Skeletal muscle cell (primary cell): ENCODE measurements at places on chromosomes 3 and 15.

GRCh38 chr15:70435872-70436271, 327.5 kb downstream of the UACA start:
- DNase-seq: no peak

DNA sequence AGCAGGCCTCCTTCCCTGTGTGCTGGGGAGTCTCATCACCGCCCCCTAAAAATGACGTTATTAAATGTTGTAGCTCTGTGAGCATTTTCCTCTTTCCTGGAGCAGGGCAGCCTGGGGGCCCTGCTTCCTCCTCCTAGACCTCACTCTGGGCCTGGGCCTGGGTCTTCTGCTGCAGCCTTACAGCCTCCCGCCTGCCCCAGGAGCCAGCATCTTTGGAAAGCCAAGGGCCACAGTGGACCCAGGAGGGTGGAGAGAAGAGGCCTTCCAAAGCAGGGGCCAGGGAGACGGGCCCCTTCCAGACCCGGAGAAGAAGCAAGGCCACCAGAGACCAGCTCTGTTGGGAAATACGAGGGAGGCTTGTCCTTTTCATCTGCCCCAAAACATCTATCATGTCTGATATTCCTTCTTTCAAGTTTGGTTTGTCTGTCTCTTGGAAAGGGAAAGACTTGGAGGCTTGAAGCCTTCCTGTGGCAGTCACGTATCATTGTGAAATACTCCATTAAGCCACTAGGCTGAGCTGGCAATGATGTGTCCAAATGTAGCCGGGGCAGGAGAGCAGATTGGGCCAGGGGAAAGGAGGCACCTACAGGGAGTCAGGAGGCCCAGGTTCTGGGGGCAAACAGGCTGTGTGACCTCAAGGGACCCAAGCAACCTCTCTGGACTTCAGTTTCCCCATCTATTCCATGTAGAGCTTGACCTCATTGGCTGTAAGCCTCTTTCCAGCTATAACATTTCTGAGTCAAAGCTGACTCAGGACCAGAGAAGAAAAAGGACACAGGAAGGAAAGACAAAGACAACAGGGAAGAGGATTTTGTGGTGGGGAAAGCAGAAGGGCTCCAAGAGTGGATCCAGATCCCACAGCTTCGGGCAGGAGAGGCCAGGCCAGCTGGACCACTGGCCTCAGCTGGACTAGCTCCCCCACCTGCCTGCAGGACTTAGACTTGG, 31.1 kb downstream of the CYP11A1 start:
- DNase-seq: no peak

DNA sequence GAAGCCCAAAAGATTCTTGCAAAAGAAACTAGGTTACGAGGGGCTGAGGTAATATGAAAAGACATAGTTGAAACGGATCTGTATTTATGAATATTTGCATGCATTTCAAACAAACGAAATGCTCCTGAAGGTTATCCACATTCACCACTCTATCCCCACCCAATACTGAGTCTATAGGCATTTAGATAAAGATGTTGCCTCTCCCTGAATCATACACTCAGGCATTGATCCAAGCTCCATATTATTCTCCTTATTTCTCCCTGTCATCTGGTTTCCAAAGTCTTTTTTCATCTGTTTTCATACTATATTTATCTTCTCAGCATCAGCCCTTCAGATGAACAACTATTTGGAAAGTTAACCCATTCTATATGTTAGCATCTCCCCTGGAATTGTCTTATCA, 492.5 kb upstream of the TGFBR2 start:
- no peak for DNase-seq

GRCh38 chr3:77917225-77917624, 877.3 kb downstream of the ROBO2 start:
- DNase-seq: no peak

DNA sequence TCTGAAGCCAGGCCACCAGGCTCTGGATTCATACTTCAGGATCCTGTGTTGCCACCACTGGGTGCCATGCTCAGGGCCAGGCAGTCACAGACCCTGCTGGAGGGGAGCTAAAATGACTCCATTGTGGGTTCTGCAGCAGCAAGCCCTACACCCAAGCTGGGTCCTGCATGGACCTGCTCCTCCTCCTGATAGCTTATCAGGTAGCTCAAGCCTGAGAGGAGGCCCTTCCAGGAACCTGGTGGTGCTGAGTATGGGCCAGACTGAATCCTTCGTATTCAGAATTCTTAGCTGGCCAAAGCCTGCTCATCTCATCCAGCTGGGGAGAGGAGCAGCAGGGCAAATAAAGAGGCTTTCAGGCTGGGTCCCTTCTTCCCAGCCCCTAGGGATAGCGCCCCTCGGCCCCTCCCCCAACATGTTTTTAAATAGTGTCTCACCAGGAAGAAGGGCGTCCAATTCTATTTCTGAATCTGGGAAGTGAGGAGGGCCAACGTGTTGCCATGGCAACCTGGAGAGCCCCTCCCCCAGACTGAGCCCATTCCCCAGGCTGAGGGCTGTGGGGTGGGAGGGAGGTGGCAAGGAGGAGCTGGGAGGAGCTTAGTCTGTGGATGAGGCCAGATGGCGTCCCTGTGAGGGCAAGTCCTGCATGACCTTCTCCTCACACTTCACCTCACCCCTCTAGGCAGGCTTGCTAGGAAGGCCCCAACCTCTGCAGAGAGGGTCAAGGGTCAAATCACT, 11.0 kb upstream of the CAMKV start:
- no peak for DNase-seq

GRCh38 chr3:54647721-54648120, 280.1 kb downstream of the LRTM1 start:
- no peak for DNase-seq

DNA sequence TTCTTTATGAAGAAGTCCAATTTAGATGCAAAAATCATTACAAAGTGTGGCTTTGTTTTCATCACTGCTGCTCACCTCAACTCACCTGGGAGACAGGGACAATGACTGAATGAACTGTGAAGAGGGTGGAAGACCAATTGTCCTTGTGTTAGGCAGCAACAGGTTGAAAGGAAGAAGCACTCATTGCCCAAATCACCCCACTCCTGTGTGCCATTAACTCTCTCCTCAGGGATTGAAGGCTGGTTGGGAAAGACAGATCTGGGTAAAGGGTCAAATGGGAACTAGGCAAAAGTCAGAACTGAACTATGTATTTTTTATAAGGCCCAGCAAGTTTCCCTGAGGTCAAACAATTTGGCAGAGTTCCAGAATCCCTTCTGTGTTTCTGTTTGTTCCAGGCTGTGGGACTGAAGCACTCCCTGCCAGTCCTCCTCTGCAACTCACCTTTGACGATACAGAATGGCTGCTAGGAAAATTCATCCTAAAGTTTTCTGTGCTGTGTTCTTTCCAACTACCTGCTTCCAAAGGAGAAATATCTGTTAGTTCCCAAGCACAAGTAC, 68.6 kb upstream of the CCDC39 start:
- DNase-seq: no peak

GRCh38 chr3:159910991-159911663, 77.5 kb upstream of the IL12A start:
- DNase-seq: no peak

GRCh38 chr3:115623044-115623868, at the start of gene GAP43:
Gene GAP43, plus strand, starts transcription at chr3:115623510. Its CDS starts 180 bp downstream, at chr3:115623690.
- DNase-seq: peak; percentile 71

DNA sequence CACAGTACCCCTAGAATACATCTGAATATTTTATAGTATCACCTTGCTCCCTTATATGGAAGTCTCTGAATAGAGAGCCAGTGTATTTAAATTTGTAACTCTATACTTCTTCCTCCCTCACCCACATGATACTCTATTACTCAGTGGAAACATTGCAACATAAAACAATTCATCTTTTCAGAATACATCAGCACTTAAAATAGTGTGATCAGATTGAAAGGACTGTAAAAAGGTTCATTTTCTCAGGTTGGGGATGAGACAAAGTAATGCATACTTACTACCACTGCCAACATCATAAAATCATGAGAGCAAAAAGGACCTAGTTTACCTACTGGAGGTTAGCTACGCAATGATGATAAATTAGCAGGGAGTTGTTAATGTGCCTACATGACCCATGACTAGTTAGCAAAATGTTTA, 13.8 kb upstream of the THRB start:
- no peak for DNase-seq

GRCh38 chr3:45272032-45272810, 46.1 kb upstream of the TMEM158 start:
- no peak for DNase-seq

GRCh38 chr3:119322021-119322834, 28.0 kb downstream of the ARHGAP31 start:
- DNase-seq: no peak

GRCh38 chr3:109268181-109268580, 48.1 kb downstream of the DPPA2 start:
- no peak for DNase-seq

DNA sequence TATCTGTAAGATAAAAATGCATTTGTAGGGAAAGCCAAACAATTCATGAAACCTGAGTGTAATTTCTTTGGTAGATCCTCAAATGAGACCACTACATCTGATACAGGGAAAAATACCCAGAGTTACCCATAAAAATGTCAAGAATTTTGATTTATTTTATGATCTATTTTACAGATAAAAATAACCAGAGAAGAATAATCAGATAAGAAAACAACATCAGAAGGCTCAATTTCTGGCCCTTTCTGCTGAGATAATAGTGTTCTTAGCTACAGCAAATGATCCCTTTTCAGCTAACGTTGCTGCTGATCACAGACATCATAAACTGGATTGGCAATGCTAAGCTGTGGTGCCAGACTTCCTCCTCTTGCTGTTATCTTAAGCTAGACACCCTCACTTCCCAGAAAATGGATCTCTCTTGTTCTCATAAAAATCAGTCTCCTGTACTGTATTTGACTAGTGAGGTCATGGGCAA, 21.3 kb upstream of the TMEM108 start:
- no peak for DNase-seq

DNA sequence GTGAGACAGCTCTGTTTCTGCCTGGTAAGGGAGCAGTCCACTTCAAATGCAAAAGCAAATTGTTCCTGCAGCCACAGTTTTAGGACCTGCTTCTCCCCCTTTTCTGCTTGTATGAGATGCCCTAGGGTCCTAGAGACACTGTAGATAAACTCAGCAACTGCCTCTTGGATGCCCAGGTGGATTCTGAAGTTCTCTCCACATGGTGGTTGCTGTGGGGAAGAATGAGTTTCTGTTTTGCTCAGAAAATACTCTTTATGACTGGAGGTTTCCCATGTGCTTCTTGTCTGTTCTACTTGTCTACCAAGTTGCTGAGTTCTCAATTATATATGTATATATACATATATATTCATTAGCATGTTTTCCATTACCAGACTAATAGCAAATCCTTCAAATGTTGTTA, 5.6 kb upstream of the ZNF80 start:
- no peak for DNase-seq
